Central memory CD8-positive, alpha-beta T cell (primary cell): ENCODE measurements at places on chromosomes 4 and X.

DNA sequence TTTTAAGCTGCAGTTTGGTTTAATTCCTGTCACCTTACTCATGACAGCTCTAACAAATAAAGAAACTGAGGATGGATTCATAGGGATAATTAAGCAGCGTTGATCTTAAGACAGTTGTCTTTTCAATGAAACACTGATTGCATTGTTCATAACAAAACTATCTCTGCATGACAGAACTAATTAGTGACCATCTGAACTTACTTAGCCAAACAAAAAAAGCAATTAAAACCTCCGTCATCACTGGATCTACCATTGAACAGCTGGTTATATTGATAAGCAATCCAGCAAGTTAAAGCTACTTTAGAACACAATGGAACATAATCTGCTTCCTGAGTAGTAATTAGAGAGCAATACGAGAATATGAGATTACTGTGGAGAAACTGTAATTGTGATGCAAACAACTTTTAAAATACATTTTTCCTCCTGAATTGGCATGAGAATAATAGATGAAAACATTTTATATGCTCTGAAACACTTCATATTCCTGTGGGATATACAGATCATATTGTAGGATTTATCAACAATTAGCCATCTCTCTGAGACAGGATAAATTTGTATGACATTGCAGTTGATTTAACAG is 2576.8 kb downstream of the PCDH7 start:
- DNase-seq, result no peak

GRCh38 chr4:41865981-41866798 is 69.0 kb upstream of the TMEM33 start:
- no peak for DNase-seq

DNA sequence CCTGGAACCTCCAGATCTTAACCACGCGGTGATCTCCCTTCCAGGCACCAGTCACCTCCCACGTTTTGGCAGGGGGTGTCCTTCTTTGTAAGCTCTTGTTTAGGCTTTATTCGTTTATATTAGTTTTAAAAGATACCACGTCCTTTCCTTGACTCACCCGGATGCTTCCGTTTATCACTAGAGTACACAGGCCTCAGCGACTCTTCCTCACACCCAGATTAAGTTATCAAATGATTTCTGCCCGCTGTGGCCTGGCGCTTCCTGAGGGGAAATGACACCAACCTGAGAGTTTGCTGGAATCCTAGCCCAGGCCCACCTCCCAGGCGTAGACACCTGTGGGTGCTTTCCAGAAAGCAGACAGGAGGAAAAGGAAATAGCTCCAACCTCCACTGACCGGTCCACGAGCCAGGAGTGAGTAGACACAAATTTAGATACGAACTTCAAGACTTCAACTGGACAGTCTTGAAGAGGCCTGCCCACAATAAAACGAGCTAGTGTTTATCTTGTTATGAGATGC is 756 bp upstream of the ADAMTS3 start:
- no peak for DNase-seq

- no peak for DNase-seq
Measured at GRCh38 chr4:138672393-138672976, 343.1 kb upstream of the NOCT start.

DNA sequence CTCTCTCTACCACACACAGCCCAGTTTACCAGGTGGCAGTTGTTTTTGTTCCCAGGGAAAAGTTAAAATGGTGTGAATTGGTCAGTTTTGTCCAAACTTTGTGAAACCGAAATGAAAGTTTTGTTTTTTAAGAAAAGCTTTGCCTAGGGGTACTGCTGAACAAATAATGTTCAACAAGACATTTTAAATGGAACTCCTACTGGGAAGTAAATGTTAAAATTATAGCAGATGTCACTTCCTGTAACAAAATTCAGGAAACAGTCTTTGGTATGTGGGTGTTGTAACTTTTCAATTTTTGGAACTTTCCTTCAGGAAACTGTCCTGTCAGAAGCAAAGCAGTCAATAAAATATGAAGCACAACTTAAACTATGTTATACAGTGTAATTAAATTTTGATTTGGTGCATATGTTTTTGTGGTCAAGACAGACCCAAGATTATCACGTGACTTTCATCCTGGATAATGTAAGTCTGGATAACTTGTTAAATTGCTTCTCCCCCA is 79.5 kb downstream of the AFF1 start:
- DNase-seq, result no peak

DNA sequence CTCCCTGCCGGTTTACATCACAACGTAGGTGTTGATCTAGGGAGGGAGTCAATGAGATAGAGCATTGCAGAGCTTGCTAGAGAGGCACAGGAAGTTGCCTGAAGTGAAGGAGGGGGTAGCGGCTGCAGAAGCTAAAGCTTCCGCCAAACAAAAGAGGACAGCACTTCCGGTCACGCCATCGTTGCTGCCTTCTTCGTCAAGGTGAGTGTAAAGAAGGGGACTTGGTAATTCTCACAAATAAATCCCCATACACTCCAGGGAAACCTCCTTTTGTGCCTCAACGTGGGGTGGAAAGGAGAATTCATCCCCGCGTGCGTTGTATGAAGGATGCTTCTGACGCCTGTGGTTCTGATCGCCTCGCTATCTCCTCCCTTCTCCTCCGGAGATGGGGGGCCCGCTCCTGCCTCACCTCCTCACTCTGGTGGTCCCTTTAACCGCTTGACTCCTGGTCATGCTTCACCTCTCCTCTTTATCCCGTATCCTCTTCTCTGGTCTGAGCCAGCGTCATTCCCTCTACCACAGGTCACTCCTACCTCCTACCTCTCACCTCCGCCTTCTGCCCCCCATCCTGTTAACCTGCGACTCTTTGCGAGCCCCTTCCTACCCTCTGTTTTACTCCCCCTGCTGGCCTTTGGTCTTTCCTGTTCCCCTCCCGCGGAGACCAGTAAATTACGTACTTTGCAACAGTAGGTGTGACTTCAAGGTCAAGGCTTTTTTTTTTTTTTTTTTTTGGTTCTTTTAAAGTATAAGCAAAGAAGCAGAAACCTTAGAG is 59.9 kb downstream of the GSPT2 start:
- peak; percentile 44 for DNase-seq

- DNase-seq, result no peak
Measured at GRCh38 chrX:3449287-3449686, 102.8 kb upstream of the MXRA5 start.

- no peak for DNase-seq
Measured at GRCh38 chr4:136841526-136841925, 690.8 kb downstream of the PCDH18 start.

- DNase-seq, result no peak
Measured at GRCh38 chr4:61211781-61212180, 11.7 kb downstream of the ADGRL3 start.

GRCh38 chr4:146029147-146029546 is 90.5 kb upstream of the ZNF827 start:
- no peak for DNase-seq

GRCh38 chr4:105186701-105187161 is 40.1 kb downstream of the TET2 start:
- no peak for DNase-seq

GRCh38 chr4:118935819-118936218 is 47.2 kb downstream of the SYNPO2 start:
- no peak for DNase-seq

GRCh38 chrX:153867671-153868070 is 18.3 kb downstream of the L1CAM start:
- no peak for DNase-seq

- peak; percentile 38 for DNase-seq
Measured at GRCh38 chr4:148444296-148445070, 2.3 kb upstream of the NR3C2 start.

DNA sequence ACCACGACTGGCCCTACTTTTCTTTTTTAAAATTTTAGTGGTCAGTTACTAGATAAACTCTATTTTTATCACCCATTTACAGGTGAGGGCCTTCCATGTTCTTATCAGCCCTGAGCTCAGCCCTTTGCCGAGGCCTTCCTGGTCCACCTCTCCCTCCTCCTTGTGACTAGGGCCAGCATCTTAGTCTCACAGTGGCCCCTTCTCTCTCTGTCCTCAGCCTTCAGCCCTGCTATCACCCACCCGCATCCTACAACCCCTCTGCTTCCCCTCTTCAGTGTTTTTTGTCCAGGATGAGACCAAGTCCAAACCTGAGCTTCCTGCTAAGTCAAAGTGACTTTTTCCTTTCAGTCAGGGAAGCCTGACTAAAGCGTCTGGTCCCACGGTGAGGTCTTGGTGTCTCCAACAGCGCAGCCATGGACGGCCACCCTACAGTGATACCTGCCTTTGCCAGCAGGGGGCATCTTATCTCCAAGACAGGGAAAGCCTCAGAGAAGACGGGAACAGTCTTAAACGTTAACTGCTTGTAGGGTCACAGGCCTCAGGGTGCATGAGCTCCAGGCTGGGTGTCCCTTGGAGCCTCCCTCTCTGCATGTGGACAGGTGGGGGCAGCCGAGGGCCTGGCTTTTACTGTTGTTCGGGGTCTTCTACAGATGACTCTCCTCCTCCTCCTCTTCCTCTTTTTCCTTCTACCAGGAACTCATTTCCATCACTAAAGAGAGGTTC is 11.7 kb upstream of the GAGE10 start:
- DNase-seq, result peak; percentile 57

DNA sequence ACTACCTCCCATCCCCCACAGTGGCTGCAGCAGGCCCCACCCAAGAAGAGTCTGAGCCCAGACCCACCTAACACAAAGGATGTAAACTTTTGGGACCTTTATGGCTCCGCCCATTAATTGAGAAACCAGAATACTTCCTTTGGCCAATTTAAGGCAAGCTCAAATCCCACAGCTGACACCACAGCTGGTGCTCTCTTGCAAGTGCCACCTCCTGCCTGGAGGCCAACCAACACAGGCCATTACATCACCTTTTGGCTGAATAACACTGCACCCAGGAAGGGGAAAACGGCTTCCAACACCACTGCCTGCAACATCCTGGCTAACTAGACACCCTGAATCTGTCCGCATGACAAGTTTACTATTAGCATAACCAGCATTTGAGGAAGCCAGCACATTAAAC is 248.8 kb downstream of the PRDM5 start:
- no peak for DNase-seq

GRCh38 chr4:89048906-89049601 is 7.9 kb downstream of the FAM13A start:
- no peak for DNase-seq

- no peak for DNase-seq
Measured at GRCh38 chr4:38612646-38613414, 51.2 kb upstream of the KLF3 start.

- no peak for DNase-seq
Measured at GRCh38 chrX:3655181-3655580, 58.3 kb downstream of the PRKX start.

DNA sequence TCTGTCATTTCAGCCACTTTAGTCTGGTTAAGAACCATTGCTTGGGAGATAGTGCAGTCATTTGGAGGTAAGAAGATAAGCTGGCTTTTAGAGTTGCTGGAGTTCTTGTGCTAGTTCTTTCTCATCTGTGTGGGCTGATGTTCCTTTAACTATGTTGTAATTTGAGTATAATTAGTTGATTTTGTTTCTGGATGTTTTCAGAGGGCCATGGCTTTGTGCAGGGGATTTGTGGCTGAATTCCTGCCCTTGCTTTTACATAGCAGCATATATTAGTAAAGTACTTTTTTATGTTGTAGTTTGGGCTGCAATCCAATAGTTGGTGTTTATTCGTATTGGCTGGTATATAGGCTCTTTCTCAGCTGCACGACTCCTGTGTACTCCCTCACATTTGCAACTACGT is 339.6 kb downstream of the ANKRD50 start:
- DNase-seq, result no peak

- no peak for DNase-seq
Measured at GRCh38 chr4:116952530-116953136, 132.7 kb downstream of the TRAM1L1 start.

- no peak for DNase-seq
Measured at GRCh38 chr4:75935628-75936027, 5.2 kb downstream of the NAAA start.

DNA sequence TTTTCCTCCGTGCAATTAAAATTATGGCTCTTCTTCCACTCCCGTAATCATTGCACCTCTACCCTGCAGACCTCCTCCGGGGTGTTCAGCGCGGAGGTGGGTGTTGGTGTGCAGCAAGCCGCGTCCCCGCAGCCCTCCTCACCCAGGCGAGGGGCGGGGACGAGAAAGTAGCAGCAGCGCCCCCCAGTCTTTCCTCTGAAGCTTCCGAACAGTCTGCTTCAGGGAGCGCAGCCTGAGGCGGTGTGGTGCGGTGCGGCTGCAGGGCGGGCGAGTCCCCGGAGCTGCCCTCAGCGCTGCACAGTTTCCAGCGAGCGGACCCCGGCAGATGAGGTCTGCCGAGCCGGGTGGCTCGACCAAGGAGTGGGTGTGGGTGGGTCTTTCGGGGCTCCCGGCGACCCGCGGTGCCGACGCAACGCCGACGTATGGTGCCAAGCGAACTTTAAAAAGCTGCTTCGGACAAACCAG is at the start of gene FRAS1:
Gene FRAS1, plus strand, starts transcription at position 189 of the 465 bp plus-strand sequence. CDS start 687 bp downstream, outside the sequence.
- DNase-seq, result no peak

- no peak for DNase-seq
Measured at GRCh38 chr4:108043526-108043925, 53.8 kb downstream of the HADH start.

- DNase-seq, result no peak
Measured at GRCh38 chr4:118338981-118339765, 13.6 kb downstream of the PRSS12 start.

GRCh38 chr4:138242834-138243156 is 646 bp upstream of the SLC7A11 start:
- no peak for DNase-seq

- DNase-seq, result no peak
Measured at GRCh38 chr4:64718091-64718490, 308.8 kb upstream of the TECRL start.

GRCh38 chrX:139738581-139738980 is 30.6 kb upstream of the MCF2 start:
- DNase-seq, result no peak

- no peak for DNase-seq
Measured at GRCh38 chrX:119647089-119647488, 40.9 kb upstream of the NKRF start.

DNA sequence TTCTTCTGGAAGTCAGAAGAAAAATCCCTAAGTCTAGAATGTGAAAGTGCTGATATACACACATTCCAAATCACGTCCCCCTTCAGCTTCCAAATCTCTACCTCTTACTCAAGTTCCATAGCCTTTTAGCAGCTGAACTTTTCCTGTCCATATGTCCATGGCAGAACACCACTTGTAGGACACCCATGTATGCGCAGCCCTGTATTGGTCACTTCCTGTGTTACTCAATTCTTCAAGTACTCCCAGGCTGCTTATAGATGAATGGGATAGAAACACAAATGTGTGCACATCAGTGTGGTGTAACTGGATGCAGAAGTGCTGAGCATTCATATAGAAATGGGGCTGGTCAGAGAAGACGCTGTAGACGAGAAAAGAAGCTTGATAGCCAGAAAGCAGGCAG is 18.8 kb downstream of the SRPX2 start:
- no peak for DNase-seq

- no peak for DNase-seq
Measured at GRCh38 chr4:139898293-139898692, 232.7 kb downstream of the MGST2 start.

DNA sequence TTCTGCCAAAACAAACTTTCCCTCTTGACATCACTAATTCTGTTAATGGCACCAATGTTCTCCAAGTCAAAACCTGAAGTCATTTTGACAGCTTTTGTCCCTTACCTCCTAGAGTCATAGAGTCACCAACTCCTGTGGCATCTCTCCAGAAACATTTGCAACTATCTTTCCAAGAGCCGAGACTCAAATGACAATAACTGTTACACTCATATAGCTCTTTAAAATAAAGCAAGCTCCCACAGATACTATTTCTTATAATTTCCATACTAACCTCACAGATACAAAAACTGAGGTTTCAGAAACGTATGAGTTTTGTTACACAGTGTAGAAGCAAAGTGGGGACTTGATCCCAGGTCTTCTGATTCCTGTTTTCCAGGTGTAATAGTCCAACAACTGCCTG is 18.3 kb downstream of the GPRIN3 start:
- no peak for DNase-seq
